ENCODE measurements at places on chromosomes 6 and 20.

- no peak for DNase-seq
Measured at GRCh38 chr20:33444797-33445560, 1.4 kb upstream of the SNTA1 start.

DNA sequence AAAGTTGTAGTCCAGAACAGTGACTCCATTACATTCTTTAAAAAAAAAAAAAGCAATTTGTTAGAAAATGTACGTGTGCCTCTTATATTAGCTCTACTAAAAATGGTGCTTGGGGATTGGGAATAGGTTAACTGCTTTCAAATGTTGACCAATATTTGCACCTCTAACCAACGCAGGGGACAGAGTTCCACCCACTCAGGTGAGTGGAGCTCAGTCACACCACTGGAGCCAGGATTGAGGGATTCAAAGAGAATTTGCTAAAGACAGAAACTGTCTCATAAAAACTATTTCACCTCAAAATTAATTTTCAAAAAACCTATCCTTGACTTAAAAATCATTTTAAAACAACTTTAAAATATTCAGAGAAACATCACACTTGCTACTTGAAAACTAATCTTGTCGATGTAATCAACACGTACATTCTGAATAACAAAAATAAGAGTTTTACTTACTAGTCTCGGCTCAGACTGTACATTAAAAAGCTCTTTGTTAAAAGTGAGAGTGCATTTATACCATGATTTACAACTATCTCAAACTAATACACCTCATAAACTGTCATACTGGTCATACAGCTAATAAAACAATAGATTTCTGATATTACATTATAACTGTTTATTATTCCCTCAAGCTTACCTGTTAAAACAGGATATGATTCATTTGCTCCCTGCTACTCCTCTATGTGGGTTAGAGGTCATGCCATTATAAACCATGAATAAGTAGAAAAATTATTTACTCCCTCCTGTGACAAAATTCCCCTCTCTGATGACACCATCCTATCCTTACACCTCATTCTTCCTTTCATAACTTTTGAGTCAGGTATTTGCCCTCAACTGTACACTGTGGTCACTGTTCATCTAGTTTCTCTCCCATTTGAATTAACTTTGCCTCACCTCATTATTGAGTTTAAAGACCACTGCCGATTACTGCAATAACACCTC lies 88.6 kb downstream of the PDE10A start:
- no peak for DNase-seq

DNA sequence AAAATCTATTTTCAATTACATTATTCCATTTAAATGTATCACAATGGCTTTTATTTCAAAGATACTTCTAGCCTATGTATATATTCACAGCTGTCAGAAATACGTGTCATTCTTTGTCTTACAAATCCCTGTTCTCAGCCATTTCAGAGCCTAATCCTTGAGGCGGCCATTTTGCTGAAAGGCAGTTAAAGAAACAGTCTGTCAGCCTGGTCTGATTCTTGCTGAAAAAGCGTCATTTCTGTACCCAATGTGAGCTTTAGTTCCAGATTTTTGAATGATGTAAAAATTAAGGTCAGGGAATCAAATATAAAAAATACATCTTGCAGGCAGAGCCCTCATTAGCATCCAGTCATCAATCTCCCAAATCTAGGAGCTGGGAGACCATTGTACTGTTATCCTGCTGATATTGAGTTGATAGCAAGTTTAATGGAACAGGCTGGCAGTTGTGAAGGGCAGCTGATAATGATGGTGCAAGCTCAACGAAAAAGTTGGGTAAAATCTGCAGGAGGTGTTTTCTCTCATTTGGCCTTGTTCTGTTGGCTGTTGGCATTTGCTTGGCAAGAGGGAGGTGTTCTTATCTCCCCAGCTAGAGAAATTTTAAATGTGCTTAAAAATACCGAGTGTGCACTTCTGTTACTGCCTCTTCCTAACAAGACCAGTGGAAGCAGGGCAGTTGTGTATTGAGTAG lies 314.8 kb downstream of the SOX4 start:
- DNase-seq = no peak

DNA sequence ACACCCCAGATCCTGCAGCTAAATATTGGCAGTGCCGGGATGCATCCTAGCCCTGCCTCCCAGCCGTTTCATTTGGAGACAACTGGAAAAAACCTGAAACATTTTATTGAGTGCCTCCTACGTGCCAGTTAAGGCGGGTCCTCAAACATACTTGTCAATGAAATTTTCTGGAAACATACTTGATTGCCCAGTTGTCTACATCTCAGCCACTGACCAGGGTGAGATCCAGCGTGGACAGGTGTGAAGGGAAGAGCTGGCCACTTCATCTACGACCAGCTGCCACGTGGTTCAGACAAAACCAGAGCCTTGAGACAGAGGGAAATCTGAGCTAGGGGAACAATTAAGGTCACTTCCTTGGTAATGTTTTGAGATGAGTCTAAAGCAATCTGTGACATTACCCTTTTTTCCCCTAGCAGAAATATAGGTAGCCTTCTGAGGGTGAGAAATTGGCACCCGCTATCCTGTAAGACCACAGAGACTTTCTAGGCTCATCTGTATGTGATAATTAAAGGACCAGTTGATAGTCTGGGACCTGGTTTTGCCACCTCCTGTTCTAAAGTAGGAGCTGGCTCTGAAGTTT lies 116.3 kb upstream of the MTHFD1L start:
- no peak for DNase-seq

DNA sequence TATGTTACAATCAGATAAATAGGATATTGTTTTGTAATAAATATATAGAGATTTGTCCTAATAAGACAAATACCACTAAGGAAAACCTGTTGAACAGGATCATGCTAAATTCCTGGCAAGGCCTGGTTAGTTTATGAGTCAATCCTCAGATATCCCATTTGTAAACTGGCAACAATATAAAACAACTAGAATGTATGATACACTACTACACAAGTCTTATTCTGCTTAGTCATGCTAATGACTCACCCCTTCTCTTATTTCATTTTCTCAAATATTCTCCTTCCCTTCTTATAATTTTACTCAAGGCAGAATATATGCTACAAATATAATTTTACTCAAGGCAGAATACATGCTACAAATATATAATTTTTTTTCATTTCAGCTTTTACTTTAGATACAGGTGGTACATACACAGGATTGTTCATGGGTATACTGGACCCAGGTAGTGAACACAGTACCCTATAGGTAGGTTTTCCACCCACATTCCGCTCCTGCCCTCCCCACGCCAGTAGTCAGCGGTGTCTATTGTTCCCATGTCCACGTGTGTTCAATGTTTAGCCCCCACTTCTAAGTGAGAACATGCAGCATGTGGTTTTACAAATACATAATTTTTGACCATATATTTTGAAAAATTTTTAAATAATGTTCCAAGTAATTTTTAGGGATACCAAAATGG lies 6.3 kb downstream of the OSER1 start:
- peak; percentile 92 for DNase-seq

All from fibroblast of skin of right quadriceps (primary cell).